ENCODE measurements at places on chromosomes 3 and 15.

DNA sequence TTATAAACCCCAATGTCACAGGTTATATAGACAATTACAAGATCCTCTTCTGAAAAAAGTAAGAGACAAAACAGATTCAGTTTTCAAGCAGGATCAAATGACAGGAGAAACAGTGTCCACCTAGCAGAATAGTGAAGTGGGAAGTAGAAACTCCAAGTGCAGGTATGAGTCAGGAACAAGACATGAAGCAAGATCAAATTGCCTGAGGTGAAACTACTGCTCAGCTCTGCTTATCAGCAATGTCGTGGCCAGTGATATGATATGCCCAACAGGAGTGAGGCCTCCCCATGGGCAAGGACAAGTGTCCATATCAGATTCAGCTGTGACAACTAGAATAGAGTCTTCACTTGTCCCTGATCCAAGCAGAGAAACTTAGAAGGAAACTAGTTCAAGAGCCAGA lies 100.0 kb downstream of the ZMAT3 start:
- no peak for DNase-seq

DNA sequence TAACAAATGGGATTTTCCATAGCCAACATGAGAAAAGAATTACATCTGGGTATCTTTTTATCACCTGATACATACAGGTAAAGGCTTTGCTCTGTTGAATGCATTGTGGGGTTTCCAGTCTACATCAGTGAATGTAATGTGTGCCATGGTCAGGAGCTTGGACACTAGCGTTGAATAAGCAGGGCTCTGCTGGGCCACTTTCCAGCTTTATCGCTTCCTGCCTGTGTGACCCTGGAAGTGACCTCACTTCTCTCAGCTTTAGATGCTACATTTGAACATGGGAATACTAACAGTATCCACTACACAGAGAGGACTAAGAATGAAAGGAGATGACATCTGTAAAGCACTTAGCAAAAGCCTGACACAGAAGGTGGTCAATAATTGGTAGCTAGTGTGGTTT lies 40.1 kb downstream of the TTC23 start:
- no peak for DNase-seq

- DNase-seq: no peak
These were observed 770.8 kb upstream of the BCHE start for GRCh38 chr3:166607933-166608521.

DNA sequence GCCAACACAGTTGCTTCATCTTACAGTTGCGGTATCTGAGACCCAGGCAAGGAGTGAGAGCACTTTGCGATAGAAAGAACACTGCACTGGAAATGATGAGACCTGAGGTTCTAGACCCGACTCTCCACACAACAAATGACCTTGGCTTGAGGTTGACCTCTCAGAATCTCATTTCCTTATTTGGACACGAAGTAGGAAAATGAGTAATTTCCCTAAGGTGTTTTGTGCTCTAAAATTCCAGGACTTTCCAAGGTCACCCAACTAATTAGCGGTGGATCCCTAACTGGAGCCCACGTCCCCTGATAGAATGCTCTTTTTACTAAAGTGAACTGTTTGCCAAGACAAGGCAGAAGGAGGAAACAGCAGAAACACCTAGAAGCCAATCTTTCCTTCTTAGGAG lies 26.7 kb upstream of the FBN1 start:
- DNase-seq: no peak

DNA sequence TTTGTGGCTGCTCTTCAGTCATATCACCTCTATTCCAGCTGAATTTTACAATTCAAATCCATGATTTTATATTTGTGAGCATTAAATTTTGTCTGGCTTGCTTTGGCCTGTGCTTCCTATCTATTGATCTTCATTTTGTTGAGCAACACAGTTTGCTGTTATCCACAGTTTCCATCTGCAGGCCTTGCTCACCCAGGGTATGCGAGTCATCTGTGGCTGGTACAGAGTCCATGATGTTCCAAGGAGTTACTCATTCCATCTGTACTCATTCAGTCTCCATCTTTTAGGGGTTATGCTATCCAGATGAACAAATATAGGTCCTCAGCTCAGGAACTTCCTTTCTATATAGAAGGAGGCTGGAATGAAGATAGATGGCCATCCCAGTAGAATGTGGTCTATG lies 70.1 kb upstream of the CCK start:
- DNase-seq: no peak

DNA sequence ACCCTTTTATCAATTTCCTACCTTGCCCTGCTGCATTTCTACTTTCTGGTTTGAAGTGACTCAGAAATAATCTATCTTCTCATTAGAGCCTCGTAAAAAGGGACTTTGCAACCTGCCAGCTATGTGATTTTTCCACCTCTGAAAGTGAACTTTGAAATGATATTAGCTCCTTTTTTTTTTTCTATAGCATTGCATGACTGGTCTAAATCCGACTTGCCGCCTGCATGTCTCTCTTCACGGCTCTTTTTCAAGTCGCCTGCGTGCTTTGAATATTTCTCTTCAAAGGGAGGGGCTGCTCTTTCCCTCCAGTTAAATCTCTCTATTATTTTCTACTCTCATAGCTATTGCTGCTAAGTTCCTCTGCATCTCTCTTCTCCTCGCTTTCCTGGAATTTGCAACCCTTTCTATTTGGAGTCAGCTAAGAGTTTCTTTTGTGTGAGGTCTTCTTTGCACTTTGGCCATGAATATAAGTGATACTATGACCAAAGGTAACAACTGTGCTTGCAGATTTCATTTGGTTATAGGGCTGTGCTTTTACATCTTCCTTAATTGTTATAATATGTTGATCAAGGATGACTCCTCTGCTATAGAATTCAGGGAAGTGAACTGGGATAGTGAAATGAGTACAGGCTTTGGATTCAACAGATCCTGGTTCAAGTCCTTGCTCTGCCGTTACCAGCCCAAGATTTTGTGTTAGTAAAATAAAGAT lies 541.1 kb downstream of the AGBL1 start:
- no peak for DNase-seq

DNA sequence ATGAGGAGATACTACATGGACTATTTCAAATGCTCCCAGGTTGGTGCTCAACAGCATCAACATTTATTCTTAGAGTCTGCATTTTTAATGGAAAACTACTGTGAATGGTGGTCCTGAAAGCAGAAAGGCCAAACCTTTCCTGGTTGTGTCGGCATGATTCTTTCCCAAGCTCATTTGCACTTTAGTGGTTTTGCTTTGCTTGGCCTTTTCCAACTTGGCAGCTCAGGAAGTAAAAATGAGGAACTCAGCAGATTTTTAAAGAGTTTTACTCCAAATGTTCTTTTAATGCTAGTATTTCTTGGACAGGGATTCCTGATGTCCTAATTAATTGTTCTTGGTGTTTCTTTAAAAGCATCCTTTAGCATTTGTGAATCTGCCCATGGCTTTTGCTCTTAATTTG lies 197.4 kb downstream of the SLC9A9 start:
- no peak for DNase-seq

DNA sequence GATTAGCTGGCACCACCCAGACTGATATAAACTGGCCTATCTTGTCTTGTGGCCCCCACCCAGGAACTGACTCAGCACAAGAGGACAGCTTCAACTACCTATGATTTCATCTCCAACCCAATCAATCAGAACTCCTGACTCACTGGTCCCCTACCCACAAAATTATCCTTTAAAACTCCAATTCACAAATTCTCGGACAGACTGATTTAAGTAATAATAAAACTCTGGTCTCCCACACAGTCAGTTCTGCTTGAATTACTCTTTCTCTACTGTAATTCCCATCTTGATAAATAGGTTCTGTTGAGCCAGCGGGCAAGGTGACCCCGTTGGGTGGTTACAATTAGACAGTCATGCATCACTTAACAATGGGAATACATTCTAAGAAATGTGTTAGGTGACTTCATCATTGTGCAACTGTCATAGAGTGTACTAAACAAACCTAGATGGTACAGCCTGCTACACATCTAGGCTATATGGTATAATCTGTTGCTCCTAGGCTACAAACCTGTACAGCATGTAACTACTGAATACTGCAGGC lies 48.1 kb upstream of the MAP4 start:
- no peak for DNase-seq

DNA sequence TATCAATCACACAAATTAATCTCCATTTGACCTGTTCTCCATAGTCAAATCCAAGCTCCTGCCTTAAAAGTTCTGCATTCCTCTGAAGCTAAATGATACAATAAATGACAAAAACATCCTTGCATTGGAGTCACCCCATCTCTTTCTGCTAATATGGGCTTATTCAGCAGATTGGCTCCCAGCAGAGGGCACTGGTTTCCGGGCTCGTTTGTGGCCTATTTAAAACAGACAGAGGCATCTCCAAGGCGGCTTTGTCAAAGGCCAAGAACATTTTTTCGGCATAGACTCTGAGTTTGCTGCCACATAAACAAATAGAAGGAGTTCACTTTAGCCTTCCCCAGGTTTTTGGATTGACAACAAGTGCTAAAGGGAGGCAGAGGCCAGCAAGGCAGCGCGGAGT lies 204.4 kb upstream of the RASGRP1 start:
- no peak for DNase-seq

Data from Karpas-422 (cell line).